ENCODE measurements at places on chromosomes 2 and 18.

DNA sequence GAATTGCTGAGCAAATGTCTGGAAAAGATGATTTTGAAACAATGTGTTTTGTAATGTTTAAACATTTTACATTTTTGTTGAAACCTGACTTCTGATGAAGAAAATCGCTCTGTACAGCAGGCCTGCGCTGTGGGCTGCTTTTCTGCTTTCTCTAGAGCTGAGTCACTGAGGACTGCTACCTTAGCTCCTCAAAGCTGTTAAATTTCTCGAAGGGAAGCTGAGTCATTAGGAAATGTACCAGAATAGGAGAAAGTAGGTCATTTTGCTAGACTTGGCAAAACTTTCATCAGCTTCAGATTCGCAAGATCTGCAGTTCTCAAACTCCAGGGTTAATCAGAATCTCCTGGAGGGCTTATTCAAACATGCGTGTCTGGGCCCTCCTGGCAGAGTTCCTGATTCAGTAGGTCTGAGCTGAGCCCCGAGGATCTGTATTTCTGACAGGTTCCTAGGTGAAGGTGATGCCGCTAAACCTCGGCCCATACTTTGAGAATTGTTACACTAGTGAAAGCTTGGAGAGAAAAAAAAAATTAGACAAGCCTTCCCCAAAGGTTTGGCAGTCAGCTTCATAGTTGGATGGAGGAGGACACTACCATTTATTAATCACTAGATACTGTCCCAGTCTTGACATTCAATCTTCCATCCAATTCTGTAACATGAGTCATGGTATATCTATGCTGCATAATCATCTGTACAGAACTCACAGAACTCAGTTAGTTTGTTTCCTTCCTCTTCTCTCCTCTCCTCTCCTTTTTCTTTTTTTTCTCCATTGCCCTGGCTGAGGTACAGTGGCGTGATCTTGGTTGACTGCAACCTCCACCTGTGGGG is 297.6 kb downstream of the PARD3B start:
- DNase-seq: no peak

DNA sequence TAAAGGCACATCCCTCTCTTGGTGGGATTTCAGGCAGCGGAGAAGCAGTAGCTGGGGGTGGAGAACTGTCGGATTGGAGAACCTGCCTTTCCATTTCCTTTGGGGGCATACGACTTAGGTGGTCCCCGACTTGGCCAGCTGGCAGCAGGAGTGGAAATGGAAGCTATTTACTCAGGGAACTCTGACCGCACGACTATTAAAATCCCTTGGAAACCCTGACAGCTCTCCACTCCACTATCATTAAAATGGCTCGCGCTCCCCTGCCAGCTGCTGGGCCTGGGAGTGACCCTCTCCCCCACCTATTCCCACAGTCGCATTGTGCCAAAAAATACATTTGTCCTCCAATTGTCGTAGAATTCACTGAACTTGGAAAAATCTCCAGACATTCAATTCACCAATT is 77.7 kb upstream of the APCDD1 start:
- no peak for DNase-seq

DNA sequence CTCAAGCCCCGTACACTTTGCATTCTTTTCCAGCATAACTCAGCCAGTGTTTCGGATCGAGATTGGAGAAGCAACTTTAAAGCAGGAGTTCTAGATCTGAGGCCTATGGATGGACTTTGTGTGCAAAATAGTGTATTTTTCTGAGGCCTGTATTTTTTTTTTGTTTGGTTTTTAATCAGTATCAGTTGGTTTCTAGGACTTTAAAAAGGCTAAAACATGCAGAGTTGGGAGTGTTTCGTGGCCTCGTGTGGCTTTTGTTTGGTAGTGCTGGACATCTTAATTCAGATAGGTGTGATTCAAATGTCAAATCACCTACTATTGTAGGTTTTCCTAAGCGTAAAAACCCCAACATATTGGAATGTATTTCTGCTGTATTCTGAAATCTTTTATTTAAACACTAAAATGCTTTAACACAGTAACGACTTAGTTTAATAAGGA is 282 bp upstream of the PUS10 start:
- DNase-seq: no peak

GRCh38 chr2:122139739-122140420 is 384.4 kb downstream of the TSN start:
- no peak for DNase-seq

GRCh38 chr18:48842259-48843061 is 108.3 kb downstream of the SMAD7 start:
- no peak for DNase-seq

DNA sequence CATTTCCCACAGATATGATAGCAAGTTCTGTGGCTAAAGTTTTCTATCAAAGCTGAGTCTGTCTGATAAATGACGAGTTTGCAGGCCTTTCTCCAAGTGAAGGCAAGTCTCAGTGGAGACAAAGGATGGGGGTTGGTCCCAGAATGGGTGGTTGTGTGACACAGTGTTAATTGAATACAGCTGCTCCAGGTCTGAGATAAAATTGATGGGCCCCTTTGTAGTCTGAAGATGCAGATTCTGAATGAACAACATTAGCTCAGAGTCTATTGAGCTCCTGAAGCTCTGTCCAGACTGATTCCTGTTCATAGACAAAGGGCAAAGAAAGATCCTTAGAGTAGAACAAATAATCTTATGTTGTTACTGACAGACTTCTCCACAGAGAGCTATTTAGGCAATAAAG is 296.9 kb upstream of the CYRIA start:
- DNase-seq: no peak
